ENCODE measurements at places on chromosomes 16 and 17. TPM values are rescaled to one million over a fixed set of nuclear protein-coding genes. Genes with fewer than 3 reads are reported as not detected.

GRCh38 chr16:56190677-56191155 lies 573 bp upstream of the GNAO1 start:
- peak; percentile 33 for ATAC-seq

DNA sequence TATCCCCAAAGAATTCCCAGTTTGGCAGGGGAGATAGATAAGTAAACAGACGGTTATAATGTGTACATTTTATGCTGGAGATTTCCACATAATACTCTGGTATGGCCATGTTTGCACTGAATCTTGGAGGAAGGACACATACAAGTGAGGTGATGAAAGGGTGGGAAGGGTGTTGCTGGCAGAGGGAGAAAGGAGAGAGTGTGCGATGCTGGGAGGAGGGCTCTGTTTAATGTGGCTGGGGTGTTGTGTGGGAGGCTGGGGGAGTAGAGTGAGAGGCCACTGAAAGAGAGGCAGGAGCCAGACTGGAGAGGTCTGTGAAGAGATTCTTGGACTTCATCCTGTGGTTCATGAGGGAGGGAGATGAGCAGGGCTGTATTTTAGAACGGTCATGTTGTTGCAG lies 87.6 kb downstream of the SPACA3 start:
- no peak for ATAC-seq

DNA sequence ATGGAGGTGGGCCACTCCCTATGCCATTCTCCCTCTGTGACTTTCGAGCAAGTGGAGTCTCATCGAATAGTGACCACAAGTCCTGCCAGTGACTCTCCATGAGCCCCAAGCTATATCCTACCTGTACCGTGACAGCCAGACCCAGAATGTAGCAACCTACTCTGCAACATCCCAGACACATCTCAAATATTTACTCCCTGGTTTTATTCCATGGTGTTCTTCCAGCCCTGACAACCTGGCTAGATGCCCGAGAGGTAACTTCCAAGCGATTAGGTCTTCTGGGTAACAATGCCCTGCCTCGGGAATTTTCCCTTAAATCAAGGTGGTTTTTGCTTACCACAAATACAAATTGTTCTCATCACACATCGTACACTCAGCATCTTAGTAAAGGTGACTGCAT lies 211.7 kb downstream of the ZFHX3 start:
- no peak for ATAC-seq

GRCh38 chr17:28049071-28049470 lies 6.6 kb downstream of the NLK start:
- ATAC-seq = peak; percentile 43

DNA sequence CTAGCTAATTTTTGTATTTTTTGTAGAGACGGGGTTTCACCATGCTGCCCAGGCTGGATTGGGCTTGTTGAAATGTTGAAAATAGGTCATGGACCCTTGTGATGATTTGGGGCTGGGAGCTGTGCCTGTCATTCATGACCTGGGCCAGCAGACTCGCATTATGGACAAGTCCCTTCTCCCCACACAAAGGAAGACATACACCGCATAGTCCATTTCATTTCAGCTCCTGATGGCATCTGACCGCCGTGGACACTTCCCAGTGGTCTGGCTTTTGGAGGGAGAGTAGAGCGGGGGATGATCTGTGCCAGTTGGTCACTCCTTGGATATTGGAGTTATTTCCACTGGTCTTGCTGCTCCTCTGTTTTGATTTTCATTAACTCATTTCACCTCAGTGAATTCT lies 34.8 kb downstream of the MPRIP start:
- ATAC-seq = no peak

DNA sequence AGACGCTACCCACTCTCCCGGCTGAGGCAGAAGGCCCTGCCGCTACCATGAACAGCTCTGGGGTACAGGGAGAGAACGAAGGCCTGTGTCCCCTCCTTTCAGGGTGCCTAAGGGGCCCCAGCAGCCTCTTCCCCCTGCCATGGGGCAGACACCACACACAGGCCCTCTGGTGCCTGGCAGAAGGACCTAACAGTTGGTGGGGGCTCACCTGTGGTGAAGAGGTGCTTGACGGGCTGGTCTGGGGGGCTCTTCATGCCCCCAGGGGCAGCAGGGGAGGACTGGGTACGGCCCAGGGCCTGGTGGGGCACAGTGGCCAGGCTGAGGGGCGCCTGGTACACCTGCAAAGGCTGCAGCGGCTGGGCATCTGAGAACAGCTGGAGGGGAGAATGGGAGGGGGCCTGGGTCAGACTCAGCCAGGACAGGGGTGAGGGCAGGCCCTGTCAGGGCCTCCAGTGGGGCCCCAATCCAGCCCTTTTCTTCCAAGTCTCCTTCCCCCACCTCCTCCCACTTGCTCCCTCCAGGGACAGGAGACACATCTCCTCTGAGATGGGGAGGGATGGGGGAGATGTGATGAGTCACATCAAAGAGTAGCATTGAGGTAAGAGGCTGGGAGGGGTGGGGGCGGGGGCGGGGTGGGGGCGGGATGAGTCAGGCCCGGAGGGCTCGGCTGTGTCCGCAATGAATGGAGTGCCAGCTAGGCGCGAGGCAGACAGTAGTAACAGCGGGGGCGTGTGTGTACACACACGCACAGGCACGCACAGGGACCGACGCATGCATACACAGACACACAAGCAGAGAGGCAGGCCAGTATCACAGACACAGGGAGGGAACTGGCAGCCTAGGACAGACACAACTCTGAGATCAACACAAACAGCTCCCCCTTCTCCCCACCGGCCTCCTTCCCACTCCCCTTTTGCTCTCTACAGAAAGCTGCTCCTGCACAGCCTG lies 16.1 kb downstream of the G6PC3 start:
- ATAC-seq = peak; percentile 95

DNA sequence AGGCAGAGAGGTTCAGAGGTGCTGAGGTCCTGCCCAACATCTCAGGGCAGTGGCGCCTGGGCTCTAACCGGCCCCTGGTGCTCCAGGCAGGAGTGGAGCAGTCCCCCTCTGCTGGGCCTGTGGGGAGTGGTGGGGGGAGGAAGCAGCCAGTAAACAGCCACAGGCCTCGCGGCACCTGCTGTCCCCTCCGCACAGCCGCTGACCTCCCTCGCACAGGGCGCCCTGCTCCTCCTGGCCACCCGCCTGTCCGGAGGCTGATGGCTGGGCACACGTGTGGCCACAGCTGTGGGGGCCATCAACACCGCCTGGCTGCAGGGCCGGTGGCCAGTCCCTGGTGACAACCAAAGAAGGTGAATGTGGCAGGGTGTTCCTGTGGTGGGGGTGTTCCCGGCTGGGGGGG lies 36.8 kb upstream of the PABPN1L start:
- ATAC-seq = no peak

GRCh38 chr17:6509031-6509771 lies 47.2 kb downstream of the PITPNM3 start:
- ATAC-seq = no peak

- peak; percentile 32 for ATAC-seq
Measured at GRCh38 chr17:58643147-58643546, 48.7 kb downstream of the TEX14 start.

DNA sequence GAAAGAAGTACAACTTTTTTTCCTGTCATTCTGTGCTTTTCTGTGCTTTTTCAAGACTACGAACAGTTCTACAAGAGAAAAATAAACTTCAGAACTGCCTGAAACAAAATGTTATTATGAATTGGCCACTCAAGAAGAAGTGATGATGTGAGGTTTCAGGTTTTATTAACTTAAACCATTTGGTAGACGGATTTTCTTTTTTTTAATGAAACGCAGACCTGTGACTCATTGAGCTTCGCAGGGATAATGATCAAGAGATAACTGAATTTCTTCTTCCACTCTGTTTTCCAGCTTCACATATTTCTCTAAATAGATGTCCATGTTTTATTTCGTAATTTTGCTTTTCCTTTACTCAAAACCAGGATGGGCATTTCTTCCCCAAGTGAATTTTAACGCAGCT lies 32.7 kb downstream of the AIPL1 start:
- ATAC-seq = no peak

DNA sequence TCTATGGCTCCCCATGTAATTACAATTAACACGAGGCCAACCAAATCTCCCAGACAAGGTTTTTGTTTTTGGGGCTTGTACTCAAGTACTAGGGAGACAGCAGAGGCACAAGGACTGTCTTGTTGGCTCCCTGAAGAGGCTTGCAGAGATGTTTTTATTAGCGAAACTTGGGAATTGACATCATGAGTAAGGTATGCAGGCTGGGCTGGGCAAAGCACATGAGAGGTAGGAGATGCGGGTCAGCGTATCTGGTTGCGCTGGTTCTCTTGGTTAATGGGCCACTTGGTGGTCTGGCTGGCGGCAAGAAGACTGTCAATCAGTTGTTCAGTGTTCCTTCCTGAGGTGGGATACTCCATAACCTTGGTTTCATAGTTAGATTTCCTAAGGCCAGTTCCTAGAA lies 28.9 kb downstream of the LCMT1 start:
- ATAC-seq = no peak

DNA sequence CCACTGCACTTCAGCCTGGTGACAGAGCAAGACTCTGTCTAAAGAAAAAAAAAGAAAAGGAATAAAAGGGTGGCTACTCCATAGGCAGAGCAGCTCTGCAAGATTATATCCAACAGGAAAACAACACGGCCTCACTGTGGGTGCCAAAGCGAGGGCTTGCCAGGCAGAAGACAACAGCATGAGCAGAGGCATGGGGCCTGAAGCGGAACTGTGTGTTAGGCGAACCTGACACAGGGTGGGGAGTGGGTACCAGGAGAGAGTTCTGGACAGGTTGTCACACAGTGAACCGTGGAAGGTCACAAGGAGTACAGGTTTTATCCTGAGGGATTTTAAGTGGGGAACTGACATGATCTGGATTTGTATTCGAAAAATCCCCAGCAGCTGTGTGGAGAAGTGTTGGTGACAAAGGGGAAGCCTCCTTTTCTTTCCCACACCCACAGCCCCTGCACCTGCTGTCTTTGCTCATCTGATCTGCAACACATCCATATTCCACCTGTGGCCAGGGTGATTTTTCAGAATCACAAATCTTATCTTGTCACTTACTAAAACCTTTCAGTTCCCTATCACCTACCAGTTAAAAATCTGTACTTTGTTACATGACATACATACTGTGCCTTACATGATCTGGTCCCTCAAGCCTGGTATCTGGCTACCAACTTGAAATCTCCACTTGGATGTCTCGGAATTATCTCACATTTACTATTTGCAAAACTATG lies 23.2 kb upstream of the ARHGAP17 start:
- no peak for ATAC-seq

DNA sequence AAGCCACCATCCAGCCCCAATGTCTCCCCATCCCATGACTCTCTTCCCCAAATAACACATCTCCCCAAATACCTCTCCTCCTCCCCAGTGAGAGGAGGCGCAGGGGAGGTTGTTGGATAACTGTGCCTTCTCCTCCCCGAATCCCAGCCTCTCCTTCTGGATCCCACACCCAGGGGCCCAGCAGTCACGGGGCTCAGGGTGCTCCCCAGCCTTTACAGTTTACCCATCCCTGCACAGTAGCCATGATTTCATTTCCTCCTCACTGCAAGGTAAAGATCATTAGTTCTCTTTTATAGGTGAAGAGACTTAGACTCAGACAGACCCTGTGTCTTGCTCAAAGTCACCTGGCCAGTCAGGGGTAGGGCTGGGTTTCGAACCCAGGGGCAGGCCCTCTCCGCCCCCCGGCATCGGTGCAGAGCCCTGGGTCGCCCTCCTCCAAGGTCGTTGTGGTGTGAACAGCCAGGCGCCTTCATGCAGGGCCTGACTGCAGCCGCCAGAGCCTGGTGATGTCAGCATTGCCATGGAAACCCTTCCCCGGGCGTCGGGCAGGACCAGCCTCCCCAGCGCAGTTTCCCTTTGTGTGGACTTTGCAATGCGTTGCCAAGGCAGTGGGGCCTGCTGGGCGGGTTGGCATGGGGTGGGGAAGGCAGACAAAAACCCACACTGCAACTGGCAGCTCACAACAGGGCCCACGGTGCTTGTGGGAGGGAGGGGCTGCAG lies 53.3 kb upstream of the TOB1 start:
- peak; percentile 82 for ATAC-seq

- no peak for ATAC-seq
Measured at GRCh38 chr16:74944466-74944865, 40.5 kb downstream of the WDR59 start.

DNA sequence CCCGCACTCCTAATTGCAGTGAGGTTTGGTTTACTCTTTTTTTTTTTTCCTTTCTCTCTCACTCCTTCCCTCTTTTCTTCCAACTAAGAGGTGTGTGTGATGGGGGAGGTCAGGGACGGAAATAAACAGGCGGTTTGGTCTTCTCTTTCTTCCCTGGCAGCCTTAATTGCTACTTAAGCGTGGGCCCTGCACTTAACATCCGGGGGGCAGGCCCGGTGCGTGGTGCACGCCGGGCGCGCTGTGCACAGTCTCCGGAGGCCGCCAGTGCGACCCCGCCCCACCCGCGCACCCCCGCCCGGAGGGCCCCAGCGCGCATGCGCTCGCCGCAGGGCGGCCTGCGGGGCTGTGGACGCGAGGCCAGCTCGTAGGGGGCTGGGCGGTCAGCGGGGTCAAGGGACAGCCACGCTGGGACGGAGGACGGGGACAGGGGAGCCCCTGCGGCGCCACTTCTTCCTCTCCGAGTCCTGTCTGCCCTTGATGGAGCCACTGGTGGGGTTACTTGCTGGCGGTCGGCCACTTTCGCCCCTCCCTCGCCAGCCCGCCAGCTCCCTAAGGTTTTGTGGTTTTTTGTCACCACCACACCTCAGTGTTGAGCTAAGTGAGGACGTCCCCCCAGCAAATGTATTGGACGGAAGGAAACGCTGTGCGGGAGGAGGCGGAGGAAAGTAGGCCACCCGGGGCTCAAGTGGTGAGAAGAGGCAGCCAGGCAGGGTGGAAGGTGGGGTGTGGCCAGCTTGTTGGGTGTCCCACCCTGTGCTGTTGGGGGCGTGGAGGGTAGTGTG lies 120.9 kb downstream of the MRM1 start:
- peak; percentile 94 for ATAC-seq

GRCh38 chr16:66536525-66536924 lies 13.4 kb downstream of the TK2 start:
- ATAC-seq = no peak

GRCh38 chr16:89273741-89274472 lies 56.4 kb downstream of the ZNF778 start:
- ATAC-seq = no peak

GRCh38 chr17:1490643-1491442 lies 1.6 kb downstream of the MYO1C start:
- ATAC-seq = peak; percentile 75

- ATAC-seq = no peak
Measured at GRCh38 chr17:82391496-82392066, 20.0 kb downstream of the UTS2R start.

- no peak for ATAC-seq
Measured at GRCh38 chr17:36132421-36132831, 28.8 kb downstream of the CCL4 start.

Gene CASKIN1
- 0.78 TPM for total RNA-seq

Gene ABAT
- 4.8 TPM for total RNA-seq

Gene ULK2
- 7.4 TPM for total RNA-seq

Gene MPP3
- total RNA-seq = 0.43 TPM

Gene OR4D1
- total RNA-seq = 0.13 TPM

Gene STARD3
- total RNA-seq = 76.0 TPM

Gene ABCA9
- 0.58 TPM for total RNA-seq

Gene TGFB1I1
- total RNA-seq = 5.6 TPM

Gene HASPIN
- 21.5 TPM for total RNA-seq

Gene CSH1
- total RNA-seq = 7.6 TPM

Gene KRT28
- total RNA-seq = not detected

Gene HP
- not detected for total RNA-seq

Gene ATAD5
- 38.6 TPM for total RNA-seq

Gene NTN3
- total RNA-seq = not detected

Gene SLC5A10
- not detected for total RNA-seq

Gene CDH11
- not detected for total RNA-seq

Gene DYNC1LI2
- 67.3 TPM for total RNA-seq

Gene TBC1D3E
- not detected for total RNA-seq

Gene CCL13
- not detected for total RNA-seq

Gene HBZ
- total RNA-seq = not detected

Measured in activated T-helper 17 cell treated with anti-CD3 and anti-CD28 coated beads, Interleukin-2, amount 50 U/mL, for 72 hours (primary cell).